ENCODE measurements at places on chromosomes 1 and 21. TPM values are rescaled to one million over a fixed set of nuclear protein-coding genes. Genes with fewer than 3 reads are reported as not detected.

The C1QC gene
- total RNA-seq: 8.6 TPM

The OR2L8 gene
- 0.43 TPM for total RNA-seq

The HRNR gene
- total RNA-seq: 0.06 TPM

DNA sequence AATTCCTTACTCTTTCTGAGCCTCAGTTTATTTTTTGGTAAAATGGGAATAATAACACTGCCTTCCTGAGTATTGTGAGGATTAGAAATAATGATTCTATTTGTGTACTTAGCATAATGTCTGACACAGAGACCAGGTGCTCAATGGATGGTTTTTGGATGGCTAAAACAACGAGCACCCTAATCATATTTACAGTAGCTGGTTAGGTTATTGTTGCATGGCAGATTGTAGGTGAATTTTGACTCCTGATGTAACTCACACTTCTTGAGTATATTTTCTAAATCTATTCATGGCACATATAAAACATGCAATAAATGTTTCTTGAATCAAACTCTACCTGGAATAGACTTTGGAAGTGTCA is 11.9 kb upstream of the DUSP10 start:
- no peaks in the 10 kb centered on the region for H3K36me3 ChIP-seq
- H3K4me1 ChIP-seq: no peaks in the 10 kb centered on the region
- DNase-seq: no peak

Measured in testis (tissue), 5 donors.